Daoy (cell line): ENCODE measurements at places on chromosomes 12 and 14. TPM values are rescaled to one million over a fixed set of nuclear protein-coding genes. Genes with fewer than 3 reads are reported as not detected.

DNA sequence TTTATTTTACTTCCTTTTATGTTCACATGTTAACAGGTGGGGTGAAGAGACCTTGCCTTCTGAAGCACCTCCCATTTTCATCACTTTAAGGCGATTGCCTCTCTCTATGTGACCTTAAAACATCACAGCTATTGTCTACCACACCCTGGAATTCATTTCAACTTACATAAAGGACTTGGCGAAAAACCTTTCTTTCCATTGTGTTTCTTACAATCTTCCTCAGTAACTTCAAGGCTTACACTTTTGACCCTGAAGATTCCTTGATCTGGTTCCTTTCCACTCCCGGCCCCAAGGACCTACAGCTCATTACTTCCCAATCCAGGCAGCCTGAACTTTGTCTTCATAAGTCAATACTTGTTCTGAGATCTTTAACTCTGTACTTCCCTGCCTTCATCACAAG lies 443.3 kb downstream of the ADAMTS20 start:
- DNase-seq: no peak

The HCAR1 gene
- 0.03 and 0.23 TPM in 2 replicates for total RNA-seq

GRCh38 chr14:101563654-101564443 lies 2.6 kb downstream of the DIO3 start:
- DNase-seq: no peak

- peak; percentile 84 for DNase-seq
Observed at GRCh38 chr12:54360717-54361456, 3.4 kb downstream of the GPR84 start.

GRCh38 chr14:30252151-30252550 lies 306.8 kb upstream of the G2E3 start:
- DNase-seq: no peak

DNA sequence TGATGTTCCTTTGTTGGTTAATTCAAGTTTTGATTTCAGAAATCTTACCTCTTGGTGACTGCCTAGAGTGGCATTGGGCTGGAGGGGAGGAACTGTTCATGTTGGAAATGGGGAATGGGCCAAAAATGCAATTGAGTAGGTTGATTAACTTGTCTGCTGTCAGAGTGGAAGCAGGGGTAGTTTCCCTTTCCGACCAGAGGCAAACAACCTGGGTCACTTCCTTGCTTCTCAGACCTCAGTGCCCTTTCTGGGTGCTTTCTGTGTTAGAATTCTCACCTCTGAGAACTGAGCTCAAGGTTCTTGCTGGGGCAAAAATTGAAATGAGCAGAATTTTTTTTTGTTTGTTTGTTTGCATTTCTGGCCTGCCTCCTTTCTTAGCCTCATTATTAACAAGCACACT lies 2.3 kb upstream of the M6PR start:
- DNase-seq: no peak

GRCh38 chr12:27282754-27283153 lies 38.7 kb downstream of the STK38L start:
- DNase-seq: no peak

The RSRC2 gene
- total RNA-seq: 41.9 and 58.7 TPM in 2 replicates

DNA sequence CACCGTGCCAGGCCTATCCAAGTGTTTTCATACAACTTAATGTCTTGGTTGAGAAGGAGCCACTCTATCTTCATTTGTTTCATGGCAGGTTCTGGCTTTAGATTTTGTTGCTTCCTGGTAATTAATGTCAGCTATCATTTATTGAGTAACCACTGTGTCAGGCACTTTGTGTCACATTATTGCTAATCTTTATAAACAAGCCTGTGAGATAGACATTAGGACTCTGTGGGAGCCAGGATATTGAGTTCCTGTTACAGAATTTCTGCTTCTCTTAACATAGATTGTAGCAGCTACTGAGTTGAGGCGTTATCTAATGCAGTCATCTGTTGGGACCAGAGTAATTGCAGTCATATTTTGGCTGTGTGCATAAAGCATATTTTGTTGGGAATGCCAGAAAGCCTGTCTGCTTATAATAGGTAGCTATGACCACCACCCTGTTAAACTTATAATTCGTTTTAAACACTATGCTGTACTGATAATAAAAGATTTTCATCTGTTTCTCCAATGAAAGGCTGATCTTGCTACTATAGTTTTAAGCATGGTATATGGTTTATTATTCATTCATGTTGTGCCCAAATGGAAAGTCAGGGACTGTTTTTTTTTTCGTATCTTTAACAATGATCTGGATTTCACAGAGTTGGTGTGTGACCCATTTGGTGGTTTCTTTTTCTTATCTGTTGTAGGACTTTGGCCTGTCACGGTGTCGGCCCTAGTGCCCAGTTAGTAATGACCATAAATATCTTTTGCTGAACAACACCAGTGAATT lies 432.6 kb downstream of the PCNX1 start:
- DNase-seq: no peak

DNA sequence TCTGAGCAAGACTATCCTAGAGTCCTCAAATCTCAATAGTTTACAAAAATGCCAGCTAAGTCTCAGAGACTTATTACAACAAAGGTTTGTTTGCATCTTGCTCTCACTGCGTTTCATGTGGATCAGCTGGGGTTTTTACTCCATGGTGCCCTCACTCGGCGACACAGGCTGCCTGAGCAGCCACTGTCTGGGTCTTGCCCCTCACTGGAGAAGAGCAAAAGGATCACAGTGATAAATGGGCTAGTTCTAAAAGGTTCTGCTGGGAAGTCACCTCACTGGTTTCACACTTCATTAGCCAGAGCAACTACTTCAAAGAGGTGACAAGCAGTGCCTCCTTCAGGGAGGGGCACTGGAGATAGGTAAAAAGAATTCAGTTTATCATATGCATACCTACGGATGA lies 392.0 kb downstream of the RPL10L start:
- DNase-seq: no peak

- no peak for DNase-seq
Observed at GRCh38 chr12:27952510-27952909, 20.0 kb downstream of the PTHLH start.

The TAS2R46 gene
- not detected in 2 replicates for total RNA-seq

DNA sequence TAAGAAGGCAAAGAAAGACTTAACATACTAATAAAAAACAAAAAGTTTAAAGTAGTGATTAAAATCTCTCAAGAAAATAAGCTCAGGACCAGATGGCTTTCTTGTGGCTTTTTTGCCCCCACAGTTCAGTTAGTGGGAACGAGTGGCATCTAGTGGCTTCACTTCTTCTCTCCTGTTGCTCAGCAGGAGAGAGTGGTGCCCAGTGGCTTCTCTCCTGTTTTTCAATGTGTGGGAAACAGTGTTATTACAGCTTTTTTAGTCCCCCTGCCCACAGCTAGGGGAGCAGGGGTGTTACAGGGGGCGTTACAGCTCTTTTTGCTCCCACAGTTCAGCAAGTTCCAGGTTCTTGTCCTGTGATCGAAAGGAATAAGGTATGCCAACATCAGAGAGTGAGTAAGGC lies 135.2 kb downstream of the RERGL start:
- no peak for DNase-seq

- no peak for DNase-seq
Observed at GRCh38 chr14:103206836-103207387, 83.7 kb downstream of the TNFAIP2 start.

The TMEM52B gene
- total RNA-seq: 0.57 and 1.8 TPM in 2 replicates

- no peak for DNase-seq
Observed at GRCh38 chr12:34390171-34390841, 368.0 kb downstream of the ALG10 start.

The SLC8B1 gene
- 13.4 and 16.4 TPM in 2 replicates for total RNA-seq

DNA sequence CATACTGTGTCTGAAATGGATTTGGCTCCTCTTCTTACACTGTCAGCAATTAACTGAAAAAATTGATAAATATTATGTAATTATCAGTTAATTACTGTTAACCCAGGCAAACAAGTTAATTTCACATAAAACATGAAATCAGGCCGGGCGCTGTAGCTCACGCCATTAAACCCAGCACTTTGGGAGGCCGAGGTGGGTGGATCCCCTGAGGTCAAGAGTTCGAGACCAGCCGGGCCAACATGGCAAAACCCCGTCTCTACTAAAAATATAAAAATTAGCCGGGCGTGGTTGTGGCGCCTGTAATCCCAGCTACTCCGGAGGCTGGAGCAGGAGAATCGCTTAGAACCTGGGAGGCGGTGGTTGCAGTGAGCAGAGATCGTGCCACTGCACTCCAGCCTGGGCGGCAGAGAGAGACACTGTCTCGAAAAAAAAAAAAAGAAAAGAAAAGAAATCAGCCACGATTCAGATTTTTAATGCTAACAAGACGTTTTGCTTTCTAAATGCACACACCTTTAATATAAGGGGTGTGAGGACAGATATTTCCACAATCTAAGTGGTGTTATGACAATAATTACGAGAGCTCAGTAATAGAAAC lies 473 bp upstream of the TMEM19 start:
- DNase-seq: peak; percentile 19

GRCh38 chr14:89013698-89014568 lies 189.5 kb downstream of the TTC8 start:
- DNase-seq: no peak

DNA sequence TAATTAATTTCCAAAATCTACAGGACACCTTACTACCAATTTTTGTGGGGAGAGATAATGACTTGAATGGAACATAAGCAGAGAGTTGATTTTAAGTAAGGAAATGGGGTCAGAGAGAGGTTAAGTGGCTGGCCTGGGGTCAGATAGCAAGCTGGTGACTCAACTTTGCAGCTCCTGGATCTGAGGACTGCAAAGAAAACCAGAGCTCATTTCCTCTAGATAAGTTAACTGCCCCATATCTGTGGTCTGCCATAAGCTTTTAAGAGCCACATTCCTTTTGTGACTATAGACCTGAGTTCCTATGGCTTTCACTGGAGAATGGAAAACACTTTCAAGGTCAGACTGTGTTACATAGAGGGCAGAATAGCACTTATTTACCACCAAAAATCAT lies 201.2 kb upstream of the PRICKLE1 start:
- peak; percentile 90 for DNase-seq
